ENCODE measurements at places on chromosomes 2 and 18. TPM values are rescaled to one million over a fixed set of nuclear protein-coding genes. Genes with fewer than 3 reads are reported as not detected.

ACYP2 gene
- 23.6 TPM for total RNA-seq

KIF1A gene
- 186 TPM for total RNA-seq

ING5 gene
- total RNA-seq, result 37.4 TPM

RAB6C gene
- total RNA-seq, result 1.6 TPM

CDH2 gene
- total RNA-seq, result 110 TPM

DYNAP gene
- total RNA-seq, result not detected

L3MBTL4 gene
- total RNA-seq, result 11.5 TPM

LIMS3 gene
- total RNA-seq, result 2.6 TPM

PROKR1 gene
- total RNA-seq, result 2.2 TPM

FNDC4 gene
- total RNA-seq, result 42.5 TPM

SERPINB10 gene
- 0.33 TPM for total RNA-seq

RHBDD1 gene
- 81.3 TPM for total RNA-seq

MAP3K19 gene
- 16.0 TPM for total RNA-seq

MTLN gene
- total RNA-seq, result 57.6 TPM

OBSL1 gene
- 53.3 TPM for total RNA-seq

SNRNP27 gene
- total RNA-seq, result 78.0 TPM

NTSR2 gene
- 0.55 TPM for total RNA-seq

MYO7B gene
- total RNA-seq, result 1.8 TPM

SLC25A12 gene
- total RNA-seq, result 35.9 TPM

KCNG2 gene
- total RNA-seq, result 1.4 TPM

ATP8B1 gene
- 14.4 TPM for total RNA-seq

CFC1 gene
- 4.5 TPM for total RNA-seq

DNA sequence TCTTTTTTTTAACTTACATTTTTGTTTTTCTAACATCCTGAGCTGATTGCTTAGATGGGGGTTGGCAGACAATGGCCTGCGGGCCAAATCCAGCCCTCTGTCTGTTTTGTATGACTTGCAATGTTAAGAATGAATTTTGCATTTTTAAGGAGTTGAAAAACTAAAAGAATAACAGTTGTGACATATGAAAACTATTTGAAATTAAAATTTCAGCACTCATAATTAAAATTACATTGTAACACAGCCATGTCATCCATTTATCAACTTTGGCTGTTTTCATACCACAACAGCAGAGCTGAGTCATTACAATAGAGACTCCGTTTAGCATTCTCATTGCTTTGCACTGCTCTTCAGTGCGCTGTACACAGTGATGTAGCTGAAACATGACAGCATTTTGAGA, 94.1 kb upstream of the MC4R start:
- DNase-seq, result no peak

DNA sequence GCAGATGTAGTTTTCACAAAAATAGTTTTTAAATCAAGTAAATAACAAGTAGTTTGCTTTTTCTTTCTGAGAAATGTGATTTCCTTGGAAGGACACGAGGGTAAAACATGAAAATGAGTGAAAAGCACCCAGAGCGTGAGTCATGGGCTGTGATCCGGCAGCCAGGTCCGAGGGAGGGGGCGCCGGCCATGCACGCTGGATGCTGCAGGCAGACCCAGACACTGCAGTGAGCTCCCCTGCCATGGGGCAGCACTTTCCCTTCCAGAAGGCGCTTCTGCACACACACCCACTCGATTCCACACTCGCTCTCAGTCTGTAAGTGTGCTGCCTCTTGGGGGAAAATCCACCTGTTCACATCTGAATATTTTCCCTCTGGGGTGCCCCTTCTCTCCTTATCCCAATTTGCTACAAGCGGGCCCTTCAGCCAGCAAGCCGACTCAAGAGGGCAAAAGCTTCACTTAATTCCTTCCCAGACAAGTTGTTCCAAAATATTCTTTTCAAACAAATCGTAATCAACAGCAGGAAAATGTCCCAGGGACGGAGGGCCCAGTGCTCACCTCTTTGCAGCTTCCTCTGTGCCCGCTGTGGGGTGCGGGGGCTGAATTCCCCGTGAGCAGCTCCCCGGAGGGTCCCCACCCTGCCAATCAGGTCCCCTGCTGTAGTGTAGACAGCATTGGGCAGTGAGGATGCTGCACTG, 87.0 kb upstream of the ID2 start:
- no peak for DNase-seq

- DNase-seq, result no peak
These were observed 14.8 kb upstream of the SLC38A11 start for GRCh38 chr2:164969909-164970690.

DNA sequence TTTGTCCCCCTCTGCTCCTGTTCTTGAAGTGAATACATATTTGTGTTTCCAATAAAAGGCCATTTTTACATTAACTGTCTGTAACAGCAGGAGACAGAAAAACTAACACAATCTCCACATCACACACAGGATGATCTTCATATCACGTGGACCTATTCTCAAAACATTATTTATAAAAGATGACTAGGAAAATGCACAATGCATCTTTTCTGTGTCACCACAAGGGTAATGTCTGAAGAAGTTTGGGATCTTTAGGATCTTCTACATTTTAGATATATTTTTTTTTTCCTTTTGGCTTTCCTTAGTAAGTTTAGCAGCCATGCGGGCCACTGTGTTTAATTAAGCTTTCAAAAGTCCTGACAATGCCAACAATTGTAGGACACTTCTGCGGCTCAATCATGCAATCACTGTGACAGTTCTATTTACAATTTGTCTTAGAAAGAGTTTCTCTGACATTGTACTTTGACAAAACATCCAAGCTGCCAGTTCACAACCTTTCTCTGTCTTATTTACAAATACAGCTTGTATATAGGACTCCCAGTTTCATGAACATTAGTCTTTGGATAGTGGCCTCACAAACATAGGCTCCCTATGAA, 12.3 kb downstream of the BCL11A start:
- no peak for DNase-seq

- no peak for DNase-seq
These were observed 24.2 kb upstream of the TOGARAM2 start for GRCh38 chr2:28956890-28957289.

GRCh38 chr2:85852152-85852840, 36.5 kb downstream of the ST3GAL5 start:
- no peak for DNase-seq

- no peak for DNase-seq
These were observed 122.9 kb downstream of the GLI2 start for GRCh38 chr2:120858361-120859106.

GRCh38 chr2:58194458-58194857, 46.7 kb downstream of the FANCL start:
- no peak for DNase-seq

- no peak for DNase-seq
These were observed 4.4 kb upstream of the BAZ2B start for GRCh38 chr2:159620796-159621195.

GRCh38 chr2:204264621-204265140, 280.6 kb upstream of the PARD3B start:
- DNase-seq, result no peak

- DNase-seq, result no peak
These were observed 115.3 kb upstream of the STPG4 start for GRCh38 chr2:47270421-47270820.

GRCh38 chr18:23532848-23533247, 29.5 kb downstream of the RMC1 start:
- no peak for DNase-seq

DNA sequence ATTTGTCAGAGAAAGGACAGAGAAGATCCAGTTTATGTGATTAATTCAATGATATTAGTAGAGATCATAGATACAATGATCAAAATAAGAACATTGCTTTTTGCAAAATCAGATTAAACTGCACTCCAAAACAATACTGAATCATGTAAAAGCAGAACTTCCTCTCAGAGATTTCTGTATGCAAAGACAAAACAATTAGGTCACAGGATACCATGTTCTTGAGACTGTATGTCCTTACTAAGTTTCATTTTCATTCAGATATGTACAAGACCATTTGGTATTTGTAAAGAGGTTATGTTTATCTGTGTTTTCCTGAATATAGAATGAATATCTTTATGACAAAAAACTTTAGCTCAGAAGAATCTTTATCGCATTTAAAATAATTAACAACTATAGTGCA, 161.8 kb downstream of the DLGAP1 start:
- no peak for DNase-seq

- DNase-seq, result no peak
These were observed 173.9 kb downstream of the CALCRL start for GRCh38 chr2:187274146-187274545.

DNA sequence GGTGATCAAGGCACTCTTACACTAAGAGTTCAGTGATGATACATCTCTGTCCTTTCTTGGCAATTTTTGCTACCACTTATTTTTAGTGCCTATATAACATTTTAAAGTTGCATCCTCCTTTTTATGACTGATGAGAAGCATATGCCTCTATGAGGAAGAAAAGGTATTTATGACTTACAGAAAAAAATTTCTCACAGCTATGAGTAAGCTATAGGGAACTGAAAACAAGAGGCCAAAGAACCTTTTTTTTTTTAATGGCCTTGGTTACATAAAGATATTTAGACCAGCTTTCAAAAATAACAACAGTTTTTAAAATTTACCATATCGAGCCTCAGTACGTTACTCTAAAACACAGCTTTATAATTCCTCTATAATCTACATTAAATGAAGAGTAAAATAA, 21.3 kb downstream of the MBD5 start:
- DNase-seq, result no peak

GRCh38 chr2:190425221-190425866, 17.2 kb downstream of the MFSD6 start:
- DNase-seq, result no peak

GRCh38 chr2:135701442-135701841, 40.2 kb upstream of the UBXN4 start:
- no peak for DNase-seq

DNA sequence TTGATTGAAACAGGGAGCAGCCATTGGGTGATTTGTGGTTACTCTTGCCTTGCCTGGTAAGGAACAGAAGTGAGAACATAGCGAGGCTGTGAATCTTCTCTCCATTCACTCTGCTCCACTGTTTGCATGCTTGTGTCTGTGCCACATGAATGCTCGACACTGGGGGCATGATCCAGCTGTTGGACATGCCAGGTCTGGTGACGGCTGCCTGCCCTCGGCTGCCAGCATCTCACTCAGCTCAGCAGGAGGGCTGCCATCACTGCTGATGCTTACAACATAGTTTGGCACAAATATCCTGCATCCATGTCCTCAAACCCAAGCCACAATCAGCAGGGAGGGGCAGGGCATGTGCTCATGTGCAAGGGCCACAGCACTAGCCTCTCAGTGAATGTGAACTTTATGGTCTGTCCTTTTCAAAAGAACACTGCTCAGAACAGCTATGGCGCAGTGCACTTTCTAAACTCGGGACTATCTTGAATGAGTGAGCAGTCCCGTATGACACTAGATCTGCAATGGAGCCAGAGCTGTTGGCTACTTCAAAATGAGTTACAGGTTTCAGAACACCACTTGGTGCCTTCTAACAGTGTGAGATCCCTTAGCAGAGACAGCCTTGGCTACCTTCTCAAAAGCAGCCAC, 126.3 kb downstream of the NRP2 start:
- peak; percentile 62 for DNase-seq

- no peak for DNase-seq
These were observed 13.3 kb upstream of the MEIS1 start for GRCh38 chr2:66421612-66422011.

GRCh38 chr2:20064841-20065240, 13.4 kb upstream of the LAPTM4A start:
- no peak for DNase-seq

- no peak for DNase-seq
These were observed 32.8 kb upstream of the ACKR3 start for GRCh38 chr2:236536727-236537398.

- no peak for DNase-seq
These were observed 25.6 kb upstream of the TGIF1 start for GRCh38 chr18:3424280-3424890.

DNA sequence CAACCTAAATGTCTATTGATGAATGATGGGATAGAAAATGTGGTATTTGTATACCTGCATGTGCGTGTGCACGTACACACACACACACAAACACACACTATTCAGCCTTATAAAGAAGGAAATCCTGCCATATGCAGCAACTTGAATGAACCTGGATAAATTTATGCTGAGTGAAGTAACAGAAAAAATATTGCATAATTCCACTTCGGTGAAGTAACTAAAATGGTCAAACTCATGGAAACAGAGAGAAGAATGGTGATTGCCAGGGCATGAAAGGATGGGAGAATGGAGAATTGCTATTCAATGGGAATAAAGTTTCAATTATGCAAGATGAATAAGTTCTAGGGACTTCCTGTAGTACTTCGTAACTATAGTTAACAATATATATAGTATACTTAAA, 95.5 kb upstream of the SCN1A start:
- no peak for DNase-seq

GRCh38 chr2:45438872-45439665, 172.0 kb downstream of the SRBD1 start:
- DNase-seq, result no peak

- DNase-seq, result no peak
These were observed 31.9 kb upstream of the ITGA6 start for GRCh38 chr2:172395503-172395902.

GRCh38 chr2:12310399-12310798, 406.3 kb upstream of the TRIB2 start:
- DNase-seq, result no peak

- DNase-seq, result no peak
These were observed 90.4 kb downstream of the GULP1 start for GRCh38 chr2:188382107-188382506.
